ENCODE measurements at places on chromosomes 13 and 19.

- no peak for DNase-seq
These were observed 269.1 kb downstream of the NDFIP2 start for GRCh38 chr13:79749984-79750551.

GRCh38 chr13:30690282-30691188 lies 44.8 kb upstream of the ALOX5AP start:
- DNase-seq, result peak; percentile 6

GRCh38 chr13:68275758-68276157 lies 1045.6 kb upstream of the PCDH9 start:
- DNase-seq, result no peak

DNA sequence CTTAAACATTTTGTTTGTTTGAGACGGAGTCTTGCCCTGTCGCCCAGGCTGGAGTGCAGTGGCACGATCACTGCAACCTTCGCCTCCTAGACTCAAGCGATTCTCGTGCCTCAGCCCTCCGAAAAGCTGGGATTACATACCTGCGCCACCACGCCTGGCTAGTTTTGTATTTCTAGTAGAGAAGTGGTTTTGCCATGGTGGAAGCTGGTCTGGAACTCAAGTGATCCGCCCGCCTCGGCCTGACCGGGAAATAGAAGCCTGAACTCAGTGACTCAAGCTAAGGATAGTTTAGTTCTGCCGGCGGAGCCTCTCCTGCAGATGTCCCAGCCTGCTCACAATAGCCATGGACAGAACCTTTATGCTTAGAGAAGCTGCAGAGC lies 53.0 kb upstream of the ZNF254 start:
- peak; percentile 33 for DNase-seq

- no peak for DNase-seq
These were observed 12.0 kb downstream of the TMTC4 start for GRCh38 chr13:100662468-100663211.

DNA sequence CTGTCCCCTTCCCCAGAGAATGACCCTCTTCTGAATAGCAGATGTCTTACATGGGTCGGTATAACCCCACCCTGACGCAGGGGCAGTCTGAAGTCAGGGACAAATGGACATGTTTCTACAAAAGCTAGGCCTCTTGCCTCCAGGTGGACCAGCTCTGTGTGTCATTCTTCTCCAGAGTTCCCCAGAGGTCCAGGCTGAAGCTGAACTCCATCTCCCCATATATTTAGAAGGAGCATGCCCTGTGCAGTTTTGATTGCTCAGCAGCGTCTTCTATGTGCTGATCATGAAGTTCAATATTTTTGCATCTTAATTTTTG lies 8.8 kb upstream of the NALCN start:
- DNase-seq, result no peak

- DNase-seq, result no peak
These were observed 630 bp downstream of the NUCB1 start for GRCh38 chr19:48900477-48901406.

GRCh38 chr13:101398191-101398590 lies 18.1 kb downstream of the NALCN start:
- DNase-seq, result no peak

All from NCI-H2029 (cell line).